NCI-H1694 treated with DMSO at 0.1 percent for 48 hours (cell line): ENCODE measurements at places on chromosomes 1 and 21.
A peak's percentile ranks its signal among the peaks of the same experiment; 100 is the strongest.

DNA sequence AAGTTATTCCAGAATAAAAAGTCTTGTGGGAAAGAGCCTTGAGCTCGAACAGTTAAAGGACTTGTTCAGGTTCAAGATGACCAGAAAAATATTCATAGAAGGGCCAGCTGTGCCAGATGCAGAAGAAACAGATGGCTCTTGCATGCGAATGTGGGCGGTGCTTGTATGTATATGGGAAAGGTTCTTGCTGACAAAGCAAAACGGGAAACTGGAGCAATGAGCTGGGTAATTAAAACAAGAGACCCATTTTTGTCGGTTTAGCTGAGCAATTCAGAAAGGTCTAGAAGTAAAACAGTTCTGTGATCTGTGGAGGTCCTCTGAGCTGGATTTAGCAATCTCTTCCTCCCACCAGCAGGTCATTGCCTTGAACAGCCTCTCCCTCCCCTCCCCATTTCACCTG lies 107.2 kb upstream of the MARK1 start:
- DNase-seq, result no peak

DNA sequence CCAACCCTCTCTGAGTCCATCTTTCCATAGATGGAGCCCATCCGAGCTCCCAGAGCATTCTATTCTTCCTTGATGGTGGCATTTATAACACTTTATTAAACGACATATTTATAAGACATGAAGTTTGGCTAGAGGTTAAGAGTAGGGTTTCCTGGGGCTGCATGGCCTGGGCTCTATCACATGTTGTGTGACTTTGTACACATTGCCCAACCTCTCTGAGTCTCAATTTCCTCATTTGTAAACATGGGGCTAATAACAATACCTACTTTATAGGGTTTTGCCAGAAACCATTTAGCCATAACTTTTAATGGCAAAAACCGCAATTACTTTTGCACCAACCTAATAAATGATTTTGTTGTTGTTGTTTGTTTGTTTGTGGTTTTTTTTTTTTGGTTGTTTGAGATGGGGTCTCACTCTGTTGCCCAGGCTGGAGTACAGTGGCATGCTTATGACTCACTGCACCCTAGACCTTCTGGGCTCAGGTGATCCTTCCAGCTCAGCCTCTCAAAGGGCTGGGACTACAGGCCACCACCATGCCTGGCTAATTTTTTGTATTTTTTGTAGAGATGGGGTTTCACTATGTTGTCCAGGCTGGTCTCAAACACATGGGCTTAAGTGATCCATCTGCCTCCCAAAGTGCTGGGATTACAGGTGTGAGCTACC lies 13.9 kb upstream of the ASAP3 start:
- no peak for DNase-seq

DNA sequence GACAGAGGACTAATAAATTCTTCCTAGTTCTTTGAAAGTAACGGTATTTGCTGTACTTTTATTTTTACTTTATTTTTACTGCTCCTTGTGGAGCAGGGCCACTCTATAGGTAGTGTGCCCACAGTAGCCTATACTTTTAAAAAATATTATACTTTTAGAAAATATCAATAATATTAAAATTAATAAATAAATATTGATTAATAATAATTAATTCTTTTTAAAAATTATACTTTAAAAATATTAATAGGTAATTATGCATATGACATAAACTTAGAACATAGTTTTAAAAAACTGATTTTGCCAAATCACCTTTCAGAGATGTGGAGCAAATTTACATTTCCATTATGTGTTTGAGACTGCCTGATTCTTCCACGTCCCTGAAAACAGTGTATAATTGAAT lies 30.8 kb downstream of the ZBED6 start:
- no peak for DNase-seq

GRCh38 chr1:230771773-230772354 lies 24.7 kb downstream of the CAPN9 start:
- DNase-seq, result no peak

- no peak for DNase-seq
Measured at GRCh38 chr21:33339918-33340317, 15.1 kb downstream of the IFNAR1 start.

DNA sequence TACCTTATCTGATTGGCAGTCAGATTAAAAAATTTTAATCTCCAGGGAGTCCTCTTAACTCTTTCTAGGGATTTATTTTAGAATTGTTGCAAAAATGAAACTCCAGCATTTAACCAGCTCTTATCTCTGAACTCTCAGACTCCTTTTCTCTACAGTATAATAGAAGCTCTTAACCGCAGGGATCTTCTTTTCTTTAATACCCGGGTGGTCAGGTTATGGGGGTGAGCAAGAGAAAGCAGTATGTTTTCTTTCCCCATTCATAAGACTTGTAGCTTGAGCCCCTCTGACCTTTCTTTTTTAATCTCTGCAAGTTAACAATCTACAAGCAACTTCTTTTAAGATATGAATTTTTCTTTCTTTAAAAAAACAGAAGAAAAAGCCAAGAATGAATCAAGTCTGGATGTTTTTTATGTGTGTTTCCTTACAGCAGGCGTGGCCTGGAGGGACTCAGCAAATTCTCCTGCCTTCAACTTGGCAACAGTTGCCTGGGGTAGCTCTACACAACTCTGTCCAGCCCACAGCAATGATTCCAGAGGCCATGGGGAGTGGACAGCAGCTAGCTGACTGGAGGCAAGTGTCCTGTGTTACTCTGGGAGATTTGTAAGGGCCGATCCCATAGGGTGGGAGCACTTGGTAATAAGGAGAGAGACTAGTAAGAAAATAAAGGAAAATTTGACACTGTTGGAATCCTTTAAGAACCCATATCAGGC lies 13.4 kb upstream of the OLFML3 start:
- no peak for DNase-seq

GRCh38 chr1:71919811-71920509 lies 362.4 kb downstream of the NEGR1 start:
- DNase-seq, result no peak

DNA sequence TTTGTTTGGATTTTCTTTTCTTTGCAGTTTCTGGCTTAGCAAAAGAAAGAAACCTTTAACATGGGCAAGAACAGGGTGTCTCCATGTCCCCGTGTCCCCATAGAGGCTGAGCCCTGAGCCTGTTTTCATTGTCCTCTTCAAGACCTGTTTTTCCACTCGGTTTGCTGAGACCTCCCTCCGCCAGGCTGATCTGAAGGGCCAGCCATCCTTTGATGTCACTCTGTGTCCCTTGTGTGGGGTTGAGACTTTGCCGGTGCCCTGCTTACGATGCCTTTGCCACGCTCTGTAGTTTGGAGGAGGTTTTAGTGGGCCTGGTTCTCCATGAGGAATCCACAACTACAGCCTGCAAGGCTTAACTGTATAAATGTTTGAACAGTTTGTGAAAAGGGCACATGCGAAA lies 23.8 kb downstream of the IFNGR2 start:
- no peak for DNase-seq

DNA sequence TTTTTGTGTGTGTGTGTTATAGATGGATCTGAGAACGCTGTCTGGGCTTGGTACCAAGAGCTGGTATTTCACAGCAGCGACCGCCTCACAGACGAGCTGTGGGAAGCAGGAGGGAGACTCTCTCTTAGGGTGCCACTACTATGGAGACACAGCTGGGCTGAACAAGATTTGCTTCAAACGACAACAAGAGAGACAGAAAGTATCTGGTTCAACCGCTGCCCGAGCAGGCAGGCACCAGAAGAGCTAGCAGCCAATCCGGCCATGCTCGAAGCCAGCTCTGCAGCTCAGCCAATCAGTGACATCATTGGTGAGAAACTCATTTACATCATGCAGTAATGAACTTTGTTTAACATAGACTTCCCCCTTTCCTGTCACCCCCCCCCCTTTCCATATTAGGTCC lies 341.3 kb downstream of the USP25 start:
- no peak for DNase-seq

DNA sequence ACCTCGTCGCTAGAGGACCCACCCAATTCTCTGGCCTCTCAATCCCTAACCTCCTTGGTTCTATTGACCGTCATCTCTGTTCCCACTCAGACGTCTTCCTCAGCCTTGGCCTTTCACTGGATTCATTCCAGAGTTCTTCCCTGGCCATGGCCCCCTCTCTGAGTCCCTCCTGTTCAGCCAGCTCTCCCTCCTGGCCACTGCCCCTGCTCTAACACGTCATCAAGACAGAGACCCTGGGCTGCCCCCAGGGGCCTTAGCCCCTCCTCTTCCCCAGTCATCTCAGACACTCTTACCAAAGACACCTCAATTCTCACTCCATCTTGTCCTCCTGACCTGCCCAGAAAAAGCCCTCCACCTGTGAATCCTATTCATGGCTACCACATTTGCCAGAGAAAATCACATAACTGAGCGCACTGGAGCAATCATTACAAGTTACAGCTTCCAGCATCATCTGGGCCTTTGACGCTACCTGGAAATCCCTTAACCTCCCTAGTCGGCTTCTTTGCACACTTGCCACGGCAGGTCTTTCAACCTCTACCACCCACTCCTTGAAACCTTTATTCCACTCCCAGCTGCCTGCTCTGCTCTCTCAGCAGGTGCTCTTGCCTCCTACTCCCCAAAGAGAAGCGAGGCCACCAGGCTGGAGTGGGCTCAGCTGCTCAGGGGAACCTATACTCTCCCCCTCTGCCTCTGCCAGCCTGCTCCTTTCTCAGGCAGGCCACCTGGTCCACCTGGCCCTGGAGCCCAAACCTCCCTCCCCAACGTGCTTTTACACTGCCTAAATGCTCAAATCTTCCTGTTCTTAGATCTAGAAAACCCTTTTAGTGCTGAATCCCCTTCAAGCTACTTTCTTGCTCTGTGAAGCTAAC lies 14.0 kb downstream of the DCST2 start:
- no peak for DNase-seq

GRCh38 chr1:237386362-237387143 lies 344.6 kb downstream of the RYR2 start:
- peak; percentile 67 for DNase-seq

DNA sequence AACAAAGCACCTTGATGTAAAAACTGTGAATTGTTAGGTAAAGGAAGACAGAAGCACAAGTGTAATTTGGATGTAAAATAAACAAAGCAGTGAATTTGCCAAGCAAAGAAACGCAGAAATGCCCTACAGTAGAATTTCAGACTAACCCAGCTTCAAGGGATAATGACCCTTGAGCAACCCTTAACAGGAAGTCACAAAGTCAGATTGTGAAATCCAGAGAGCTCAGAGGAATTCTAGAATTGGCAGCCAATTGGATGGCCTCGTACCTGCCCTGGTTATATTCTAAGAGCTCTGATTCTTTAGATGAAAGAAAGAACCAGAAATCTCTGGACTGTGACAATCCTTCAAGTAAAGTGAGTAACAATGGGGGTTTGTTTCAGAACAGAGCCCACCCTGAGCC lies 152.7 kb upstream of the CHRM3 start:
- no peak for DNase-seq

- DNase-seq, result no peak
Measured at GRCh38 chr1:117116090-117116783, 5.3 kb downstream of the TRIM45 start.

- no peak for DNase-seq
Measured at GRCh38 chr1:37006132-37006868, 28.0 kb downstream of the GRIK3 start.

- no peak for DNase-seq
Measured at GRCh38 chr1:66777831-66778230, 23.2 kb downstream of the INSL5 start.

- DNase-seq, result no peak
Measured at GRCh38 chr1:55153031-55153430, 62.1 kb downstream of the USP24 start.

DNA sequence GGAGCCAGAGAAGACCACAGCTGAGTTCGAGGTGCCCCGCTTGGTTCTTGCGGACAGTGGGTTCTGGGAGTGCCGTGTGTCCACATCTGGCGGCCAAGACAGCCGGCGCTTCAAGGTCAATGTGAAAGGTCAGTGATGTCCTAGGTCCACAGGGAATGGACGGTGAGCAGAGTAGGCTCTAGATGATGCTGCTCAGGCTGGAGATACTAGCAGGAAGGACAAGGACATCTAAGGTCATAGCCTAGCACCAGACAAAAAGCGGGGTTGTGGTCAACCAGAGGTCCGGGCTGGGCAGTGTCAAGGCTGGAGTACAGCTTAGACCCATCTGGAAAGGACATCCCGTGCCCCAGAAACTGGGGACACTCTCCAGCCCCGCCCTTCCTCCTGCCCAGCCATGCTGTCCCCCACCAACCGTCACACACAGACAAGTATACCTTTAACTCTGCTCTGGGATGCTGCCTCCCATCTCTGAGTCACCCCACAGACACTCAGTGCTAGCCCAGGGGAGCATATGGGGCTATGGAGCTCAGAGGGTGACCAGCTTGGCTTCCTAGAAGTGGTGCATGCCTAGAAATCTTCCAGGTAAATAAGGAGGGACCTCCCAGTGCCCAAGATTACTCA lies 8.7 kb downstream of the TIE1 start:
- no peak for DNase-seq

DNA sequence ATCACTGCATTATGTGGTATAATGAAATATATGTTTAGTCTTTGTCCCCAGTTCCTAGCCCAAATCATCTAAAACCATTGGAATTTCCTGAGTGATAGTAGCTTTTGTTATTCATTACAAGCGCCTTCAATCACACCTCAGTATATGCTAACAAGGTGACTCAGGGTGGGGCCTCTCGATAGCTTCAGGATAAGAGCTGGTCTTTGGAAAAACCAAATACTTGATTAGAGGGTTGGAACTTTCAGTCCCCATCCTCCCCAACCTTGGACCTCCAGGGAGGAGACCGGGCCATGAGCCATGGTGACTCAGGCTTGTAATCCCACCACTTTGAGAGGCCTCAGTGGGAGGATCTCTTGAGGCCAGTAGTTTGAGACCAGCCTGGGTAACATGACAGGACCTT lies 5.1 kb upstream of the BRDT start:
- no peak for DNase-seq

DNA sequence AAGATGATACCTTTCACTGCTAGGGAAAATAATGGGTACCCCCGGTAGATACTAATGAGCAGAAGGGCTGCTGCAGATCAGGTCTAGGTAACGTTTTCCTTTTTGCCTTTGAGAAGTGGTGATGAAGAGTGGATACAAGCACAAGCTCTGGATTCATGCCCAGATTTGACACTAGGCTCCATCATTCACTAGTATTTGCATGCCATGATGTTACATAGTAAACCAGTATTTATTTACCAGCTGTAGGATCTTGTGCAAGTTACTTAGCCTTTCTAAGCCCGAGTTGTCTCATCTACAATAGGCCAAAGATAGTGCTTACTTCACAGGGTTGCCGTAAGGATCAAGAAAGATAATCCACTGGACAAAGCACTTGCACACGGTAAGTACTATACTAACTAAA lies 14.2 kb downstream of the PTPN14 start:
- peak; percentile 23 for DNase-seq

GRCh38 chr1:67571901-67572593 lies 113.0 kb upstream of the GADD45A start:
- DNase-seq, result no peak
